Activated B cell treated with CpG ODN at 0.5 μM for 24 hours (primary cell): ENCODE measurements at places on chromosomes 5 and 9.

- DNase-seq = no peak
Observed at GRCh38 chr9:110487196-110487595, 92.3 kb downstream of the SVEP1 start.

DNA sequence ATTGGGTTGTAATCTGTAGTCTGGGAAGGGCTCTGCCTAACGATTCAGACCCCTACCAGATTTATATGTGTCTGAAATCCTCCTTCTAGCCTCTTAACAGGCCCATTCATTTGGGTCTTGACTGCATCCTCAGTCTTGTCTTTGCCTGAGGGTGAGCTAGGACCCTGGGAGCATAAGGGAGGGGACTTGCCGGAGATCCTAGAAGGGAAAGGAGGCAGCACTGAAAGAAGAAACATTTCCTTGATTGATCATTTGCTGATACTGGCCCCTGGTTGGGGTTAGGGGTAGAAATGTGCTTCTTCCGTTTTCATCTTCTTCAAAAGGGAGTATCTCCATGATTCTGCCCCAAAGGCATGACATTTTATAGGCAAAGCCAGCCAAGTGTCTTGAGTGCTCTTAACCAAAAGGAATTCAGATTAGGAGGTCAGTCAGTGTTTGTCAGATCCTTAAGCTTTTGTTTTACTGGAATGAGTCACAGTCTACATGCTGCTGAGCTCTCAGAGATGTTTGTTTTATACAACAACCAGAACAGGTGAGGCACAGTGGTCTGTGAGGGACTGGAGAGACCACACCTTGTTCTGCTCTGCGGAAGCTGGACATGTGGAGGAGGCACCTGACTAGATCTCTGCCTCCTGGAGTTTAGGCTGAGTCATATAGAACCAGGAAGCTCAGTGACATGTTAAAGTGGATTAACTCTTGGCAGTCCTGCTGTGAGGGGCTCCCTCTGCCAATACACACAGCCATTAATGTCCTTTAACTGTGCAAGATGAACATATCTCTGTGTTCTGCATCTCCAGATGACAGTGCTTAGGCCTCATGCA is 37.7 kb downstream of the PCDHAC2 start:
- no peak for DNase-seq

- no peak for DNase-seq
Observed at GRCh38 chr9:97307500-97308163, at the start of gene CCDC180. Gene CCDC180, plus strand, starts transcription at chr9:97307659. Its CDS starts 405 bp downstream, at chr9:97308064.

- no peak for DNase-seq
Observed at GRCh38 chr9:114969269-114969668, 38.9 kb upstream of the TNFSF8 start.

- no peak for DNase-seq
Observed at GRCh38 chr5:120748474-120748873, 284.4 kb downstream of the PRR16 start.

GRCh38 chr9:88018101-88018500 is 43.8 kb upstream of the CDK20 start:
- no peak for DNase-seq

GRCh38 chr9:131361202-131361833 is 32.6 kb upstream of the PRRC2B start:
- DNase-seq = no peak

GRCh38 chr9:19754921-19755320 is 33.9 kb downstream of the SLC24A2 start:
- no peak for DNase-seq

- no peak for DNase-seq
Observed at GRCh38 chr5:168962306-168962705, 338.6 kb downstream of the SLIT3 start.

DNA sequence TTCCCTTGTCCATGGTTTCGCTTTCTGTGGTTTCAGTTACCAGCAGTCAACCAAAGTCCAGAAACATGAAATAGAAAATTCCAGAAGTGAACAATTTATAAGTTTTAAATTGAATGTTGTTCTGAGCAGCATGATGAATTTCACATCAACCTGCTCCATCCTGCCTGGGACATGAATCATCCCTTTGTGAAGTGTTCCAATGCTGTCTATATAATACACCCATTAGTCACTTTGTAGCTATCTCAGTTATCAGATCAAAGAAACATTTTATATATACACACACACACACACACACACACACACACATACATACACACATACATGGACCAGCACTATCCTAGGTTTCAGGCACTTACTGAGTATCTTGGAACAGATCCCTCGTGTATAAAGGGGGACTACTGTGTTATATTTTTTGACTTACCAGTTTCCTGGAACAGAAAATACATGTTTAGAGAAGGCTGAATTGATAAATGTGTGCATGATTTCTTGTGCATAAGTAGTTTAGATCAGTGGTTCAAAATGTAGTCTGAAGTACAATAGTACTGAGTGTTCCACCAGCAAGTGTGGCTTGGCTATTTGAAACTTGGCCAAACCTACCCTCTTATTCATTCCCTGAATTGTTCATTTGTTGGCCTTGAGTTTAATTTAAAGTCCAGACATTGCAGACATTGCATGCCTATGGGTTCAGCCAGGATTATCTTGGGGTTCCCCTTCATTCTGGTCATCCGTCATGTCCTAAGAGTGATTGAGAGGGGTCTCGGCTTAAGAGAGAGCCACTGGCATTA is 510.0 kb downstream of the GADD45G start:
- DNase-seq = no peak

- no peak for DNase-seq
Observed at GRCh38 chr9:34675869-34676268, 13.4 kb upstream of the CCL27 start.

DNA sequence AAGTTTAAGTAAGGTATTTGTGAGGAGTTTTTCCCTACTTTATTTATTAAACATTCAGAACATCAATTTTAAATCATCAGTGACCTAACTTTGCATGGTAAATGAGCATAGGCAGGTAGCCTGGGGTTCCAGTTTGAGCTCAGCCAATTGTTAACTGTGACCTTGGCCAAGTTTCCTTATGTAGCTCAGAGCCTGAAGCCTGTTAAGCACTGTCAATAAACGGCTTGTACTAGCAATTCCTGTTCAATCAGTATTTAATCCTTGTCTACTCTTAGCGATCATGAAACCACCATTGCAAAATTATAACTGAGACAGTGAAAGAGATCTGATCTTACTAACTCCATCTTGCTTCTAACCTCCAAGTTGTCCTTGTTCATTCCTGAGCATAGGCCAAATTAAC is 4.7 kb upstream of the SOWAHA start:
- DNase-seq = no peak

DNA sequence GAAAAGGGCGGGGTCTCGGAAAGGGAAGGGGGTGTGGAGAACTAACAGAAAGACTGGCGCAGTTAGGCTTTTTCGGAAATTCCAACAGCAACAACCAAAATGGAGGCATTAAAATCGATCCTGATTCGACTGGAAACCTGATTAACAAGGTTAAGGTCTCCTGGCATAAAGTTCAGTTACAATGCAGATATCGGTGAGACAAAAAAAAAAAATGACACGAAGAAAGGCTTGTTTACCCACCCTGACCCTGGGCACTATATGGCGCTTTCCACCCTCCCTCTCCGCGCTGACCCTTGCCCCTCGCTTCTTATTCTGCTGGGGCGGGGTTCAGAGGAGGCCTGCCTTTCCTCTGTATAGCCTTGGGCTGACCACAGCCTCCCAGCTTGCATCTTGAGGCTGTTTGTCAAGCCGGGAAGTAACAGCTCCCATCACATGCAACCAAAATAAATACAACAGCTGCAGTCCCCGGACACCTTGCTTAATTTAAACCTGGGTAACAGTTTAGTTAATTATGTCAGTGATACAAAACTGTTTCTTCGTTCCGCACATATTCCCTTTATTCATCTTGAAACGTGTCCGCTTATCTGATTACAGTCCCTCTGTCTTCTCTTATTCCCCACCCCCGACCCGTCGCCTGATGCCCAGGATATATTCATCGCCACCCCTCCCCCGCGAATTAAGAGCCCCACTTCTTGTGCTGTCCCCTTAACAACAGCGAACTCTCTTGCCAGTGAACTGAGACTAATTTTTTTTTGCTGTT is 795 bp upstream of the PJA2 start:
- peak; percentile 49 for DNase-seq

GRCh38 chr5:147844846-147845245 is 13.4 kb upstream of the SPINK1 start:
- DNase-seq = no peak

GRCh38 chr9:121510766-121511550 is 11.3 kb upstream of the GGTA1 start:
- DNase-seq = no peak

DNA sequence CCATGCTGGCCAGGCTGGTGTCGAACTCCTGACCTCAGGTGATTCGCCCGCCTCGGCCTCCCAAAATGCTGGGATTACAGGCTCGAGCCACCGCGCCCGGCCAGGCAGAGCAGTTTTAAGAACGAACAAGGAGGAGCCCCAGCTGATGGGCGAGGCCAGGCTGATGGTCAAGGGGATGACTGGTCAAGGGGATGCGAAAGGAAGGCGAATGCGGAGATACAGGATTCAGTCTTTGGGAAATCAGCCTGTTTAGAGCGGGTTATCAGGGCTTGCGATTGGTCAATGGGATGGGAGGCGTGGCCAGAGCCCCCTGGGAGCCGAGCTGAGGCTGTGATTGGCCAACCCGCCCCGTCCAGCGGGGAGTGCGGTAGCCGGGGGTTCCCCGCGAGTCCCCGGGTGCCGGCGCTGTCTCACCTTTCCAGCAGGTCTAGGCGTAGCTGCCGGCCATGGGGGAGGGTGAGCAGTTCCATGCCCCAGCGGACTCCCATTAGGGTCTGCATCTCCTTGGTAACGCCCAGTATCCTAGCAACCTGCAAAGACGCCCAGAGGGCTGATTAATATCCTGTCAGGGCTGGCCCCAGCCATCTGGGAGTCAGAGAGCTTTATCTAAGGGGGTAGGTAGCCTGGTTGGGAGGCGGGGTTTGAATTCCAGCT is 7.5 kb upstream of the TOR2A start:
- DNase-seq = no peak

- no peak for DNase-seq
Observed at GRCh38 chr5:135706474-135706873, 127.7 kb upstream of the CXCL14 start.

DNA sequence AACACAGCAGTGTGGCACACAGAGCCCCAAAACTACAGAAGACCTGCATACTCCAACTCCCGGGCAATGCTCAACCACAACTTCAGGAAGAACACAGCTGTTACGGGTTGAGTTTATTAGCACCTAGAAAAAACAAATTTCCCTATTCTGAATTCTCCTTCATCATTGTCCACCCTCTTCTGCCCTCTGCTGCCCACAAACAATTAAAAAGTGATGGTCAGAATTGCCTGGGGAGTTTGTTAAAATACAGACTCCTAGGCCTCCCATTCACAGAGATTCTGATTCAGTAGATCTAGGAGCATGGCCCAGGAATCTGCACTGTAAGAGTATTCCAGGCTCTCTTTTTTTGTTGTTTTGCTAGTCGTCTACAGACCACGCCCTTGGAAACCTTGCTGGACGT is 310.6 kb downstream of the NDUFS4 start:
- no peak for DNase-seq

- DNase-seq = peak; percentile 31
Observed at GRCh38 chr9:135480071-135480939, 723 bp downstream of the PPP1R26 start.

DNA sequence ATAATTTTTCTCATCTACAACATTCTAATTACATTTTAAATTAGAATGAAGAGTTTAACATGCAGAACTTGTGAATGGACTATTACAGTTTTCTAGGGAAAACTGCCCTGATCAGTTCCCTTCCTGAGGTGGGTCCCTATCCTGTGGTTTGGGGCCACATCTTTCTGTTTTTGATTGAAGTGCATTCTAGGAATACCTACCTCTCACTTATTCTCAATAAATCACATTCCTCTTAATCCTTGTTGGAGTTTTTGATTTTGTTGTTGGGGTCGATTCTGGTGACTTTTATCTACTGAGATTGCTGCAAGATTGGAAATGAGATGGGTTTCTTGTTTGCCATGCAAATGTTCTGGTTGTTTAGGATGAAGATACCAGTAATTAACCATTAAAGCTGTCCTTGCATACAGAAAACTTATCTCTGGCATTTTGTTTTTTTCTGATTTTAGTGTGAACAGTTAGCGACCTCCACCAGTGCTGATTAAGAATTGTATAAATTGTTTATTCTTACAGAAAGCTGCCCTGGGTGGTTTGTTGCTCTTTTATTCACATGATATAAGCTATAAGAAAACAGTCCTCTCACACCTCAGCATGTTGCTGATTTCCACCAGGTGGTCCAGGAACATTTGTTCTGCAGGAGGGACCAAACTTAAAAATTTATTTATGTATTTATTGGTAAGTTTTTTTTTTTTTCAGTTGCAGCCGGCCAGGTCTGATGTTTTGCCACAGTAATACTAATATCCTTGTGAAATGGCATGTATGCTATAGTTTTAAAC is 269.9 kb downstream of the FANCC start:
- DNase-seq = no peak

DNA sequence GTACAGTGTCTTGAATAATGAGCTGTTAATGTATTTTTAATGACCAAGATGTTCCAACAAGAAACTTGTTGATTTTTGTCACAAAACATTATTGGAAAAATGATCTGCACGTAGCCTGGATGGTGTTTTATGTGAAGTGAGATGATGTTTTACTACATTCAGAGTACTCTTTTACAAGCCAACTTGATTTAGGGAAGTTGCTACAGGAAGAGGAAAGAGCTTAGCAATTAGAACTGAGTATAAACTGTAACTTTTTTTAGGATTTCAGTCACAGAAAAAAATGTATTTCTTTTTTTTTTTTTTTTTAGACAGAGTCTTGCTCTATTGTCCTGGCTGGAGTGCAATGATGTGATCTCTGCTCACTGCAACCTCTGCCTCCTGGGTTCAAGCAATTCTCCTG is 113.6 kb upstream of the ADRA1B start:
- DNase-seq = no peak

DNA sequence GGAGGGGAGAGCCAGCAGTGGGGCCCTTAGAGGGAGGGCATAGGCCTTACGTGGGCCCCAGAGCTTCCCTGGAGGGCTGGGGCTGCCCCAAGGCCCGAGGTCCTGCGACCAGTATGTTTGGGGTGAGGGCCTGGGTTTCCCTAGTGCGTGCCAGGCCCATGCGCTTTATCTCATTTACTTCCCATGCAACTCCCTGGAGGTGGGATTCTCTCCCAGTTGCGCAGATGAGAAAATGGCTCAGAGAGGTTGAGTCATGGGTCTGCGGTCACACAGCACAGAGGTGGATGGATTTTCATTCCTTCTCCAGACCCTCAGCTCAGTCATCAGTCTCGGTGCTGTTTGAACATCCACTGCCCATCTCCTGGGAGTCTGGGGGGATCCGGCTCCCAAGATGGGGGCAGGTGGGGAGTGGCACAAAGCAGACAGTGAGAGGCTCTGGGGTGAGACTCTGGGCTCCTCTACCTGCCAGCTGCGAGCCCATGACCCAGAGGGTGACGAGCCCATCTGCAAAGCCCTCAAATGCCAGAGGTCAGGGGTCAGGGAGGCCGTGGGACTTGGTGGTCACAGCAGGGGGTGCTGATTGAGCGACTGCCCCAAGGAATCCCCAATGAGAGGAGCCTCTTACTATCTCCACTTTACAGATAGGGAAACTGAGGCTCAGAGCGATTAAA is 171.2 kb downstream of the GAPVD1 start:
- peak; percentile 9 for DNase-seq

GRCh38 chr5:59760785-59761348 is 132.7 kb downstream of the PDE4D start:
- no peak for DNase-seq
